ENCODE measurements at places on chromosomes 4 and X. TPM values are rescaled to one million over a fixed set of nuclear protein-coding genes. Genes with fewer than 3 reads are reported as not detected.

DNA sequence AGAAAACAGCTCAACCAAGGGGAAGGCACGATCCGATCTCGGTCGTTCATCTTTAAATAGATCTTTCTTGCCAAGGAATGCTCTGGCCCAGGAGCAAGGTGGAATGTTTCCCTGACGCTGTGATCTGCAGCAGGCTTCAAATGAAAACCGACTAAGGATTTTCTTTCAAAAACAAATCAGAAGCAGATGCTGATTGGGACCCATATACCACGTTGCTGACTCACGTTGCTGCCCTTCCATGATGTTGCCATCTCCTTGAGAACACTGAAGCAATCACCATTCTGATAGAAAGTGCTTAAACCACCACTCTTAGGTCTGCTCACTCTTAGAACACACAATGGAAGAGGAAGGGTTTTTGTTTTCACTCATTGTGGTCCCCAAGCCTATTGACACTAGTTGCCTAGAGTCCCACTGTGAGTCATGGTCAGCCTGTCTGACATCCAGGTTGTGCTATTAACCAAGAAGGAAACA, 26.1 kb downstream of the LAMTOR3 start:
- no peak for DNase-seq

- no peak for DNase-seq
Observed at GRCh38 chr4:39649639-39650265, 11.1 kb upstream of the SMIM14 start.

GDPD2 gene
- 0.12 TPM for total RNA-seq

- DNase-seq, result no peak
Observed at GRCh38 chrX:52217494-52218160, 32.9 kb downstream of the MAGED4 start.

NXT2 gene
- total RNA-seq, result 65.9 TPM

DNA sequence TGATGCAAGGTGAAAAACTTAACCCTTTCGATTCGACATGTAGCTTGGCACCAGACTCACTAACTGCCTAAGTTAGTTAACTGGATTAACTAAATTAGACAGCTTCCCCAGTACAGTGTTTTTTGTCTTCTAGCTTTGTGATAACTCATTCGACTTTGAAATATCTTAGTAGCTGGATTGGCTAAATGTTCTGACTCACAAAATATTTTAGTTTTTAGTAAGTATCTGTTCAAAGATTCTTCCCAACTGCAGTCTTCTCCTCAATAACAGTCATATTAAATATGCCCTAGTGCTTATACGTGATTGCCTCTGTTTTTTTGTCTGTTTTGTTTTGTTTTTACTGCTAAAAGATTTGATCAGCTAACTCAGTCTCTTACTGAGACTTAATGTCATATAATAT, 102.9 kb downstream of the KCNIP4 start:
- DNase-seq, result no peak

GRCh38 chr4:54499308-54500074, 158.3 kb upstream of the KIT start:
- DNase-seq, result peak; percentile 94

DNA sequence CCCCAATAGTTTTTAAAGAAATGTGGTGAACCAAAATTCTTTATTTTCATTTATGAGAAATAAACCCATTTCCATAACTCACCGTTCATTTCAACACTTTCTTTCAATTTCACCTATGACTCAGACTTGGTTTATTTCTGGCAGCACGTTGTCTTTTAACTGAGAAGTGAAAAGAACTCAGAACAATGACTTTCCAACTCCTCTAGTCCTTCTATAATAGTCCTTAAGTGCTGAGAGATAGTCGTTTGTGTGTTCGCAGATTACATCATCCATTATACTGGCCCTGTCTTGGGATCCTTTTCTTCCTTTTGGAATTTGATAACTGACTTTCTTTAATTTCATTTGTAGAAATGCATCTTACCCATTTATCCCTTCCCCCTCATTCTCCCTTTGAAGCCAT, 113.6 kb downstream of the GLUD2 start:
- DNase-seq, result no peak

GRCh38 chrX:129139837-129140598, 383.3 kb downstream of the SMARCA1 start:
- no peak for DNase-seq

HSFX3 gene
- not detected for total RNA-seq

- DNase-seq, result no peak
Observed at GRCh38 chrX:74160816-74161215, 143.2 kb upstream of the ZCCHC13 start.

GRCh38 chr4:123603165-123603564, 206.6 kb downstream of the SPRY1 start:
- peak; percentile 47 for DNase-seq

DNA sequence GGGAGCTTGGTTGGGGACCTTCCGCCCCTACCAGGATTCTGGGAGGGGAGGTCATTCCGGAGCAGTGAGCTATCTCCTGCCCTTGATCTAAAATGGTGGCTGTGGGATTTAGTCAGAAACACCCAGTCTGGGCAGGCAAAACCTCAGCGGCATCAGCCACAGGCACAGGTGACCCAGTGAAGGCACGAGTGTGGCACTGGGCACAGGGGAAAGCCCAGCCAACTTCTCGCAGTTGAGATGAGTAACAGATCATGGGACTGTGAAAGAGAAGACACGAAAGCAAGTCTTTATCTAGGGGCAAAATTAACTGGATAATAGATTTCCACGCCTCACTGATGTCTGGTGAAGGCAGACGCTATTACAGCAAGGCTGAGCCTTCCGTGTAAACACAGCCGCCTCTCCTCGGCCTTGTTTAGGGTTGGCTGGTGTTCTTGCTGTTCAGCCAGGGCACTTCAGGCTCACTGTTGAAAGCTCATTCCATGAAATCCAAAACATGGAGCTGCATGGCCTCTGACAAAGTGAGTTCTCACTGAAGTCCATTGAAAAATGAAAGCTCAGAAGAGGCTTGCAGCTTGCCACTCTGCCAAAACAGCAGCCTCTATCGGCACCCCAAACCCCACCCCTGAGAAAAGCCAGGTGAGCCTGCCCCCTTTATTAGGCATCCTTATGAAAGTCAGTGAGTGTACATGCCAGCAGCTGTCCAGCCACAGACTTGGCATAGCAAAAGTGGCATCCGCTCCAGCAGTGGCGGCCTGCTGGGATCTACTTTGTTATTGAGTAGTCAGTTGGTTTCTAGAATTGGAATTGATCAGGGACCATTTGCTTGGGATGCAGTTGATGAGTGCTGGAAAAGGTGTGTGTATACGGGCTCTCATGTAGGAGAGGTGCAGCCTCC, 102.3 kb upstream of the MTM1 start:
- no peak for DNase-seq

CFAP47 gene
- total RNA-seq, result 0.26 TPM

GRCh38 chrX:107451731-107452130, 2.3 kb downstream of the FRMPD3 start:
- no peak for DNase-seq

RNF128 gene
- not detected for total RNA-seq
